ENCODE measurements at places on chromosomes 11 and 22.
A peak's percentile ranks its signal among the peaks of the same experiment; 100 is the strongest.

- DNase-seq: no peak
Observed at GRCh38 chr11:98895936-98896335, 124.8 kb upstream of the CNTN5 start.

GRCh38 chr22:31533374-31533773 lies 37.0 kb downstream of the SFI1 start:
- no peak for DNase-seq

- no peak for DNase-seq
Observed at GRCh38 chr11:17533778-17534415, 10.3 kb downstream of the USH1C start.

GRCh38 chr22:40703174-40703573 lies 23.9 kb downstream of the MCHR1 start:
- DNase-seq: no peak

DNA sequence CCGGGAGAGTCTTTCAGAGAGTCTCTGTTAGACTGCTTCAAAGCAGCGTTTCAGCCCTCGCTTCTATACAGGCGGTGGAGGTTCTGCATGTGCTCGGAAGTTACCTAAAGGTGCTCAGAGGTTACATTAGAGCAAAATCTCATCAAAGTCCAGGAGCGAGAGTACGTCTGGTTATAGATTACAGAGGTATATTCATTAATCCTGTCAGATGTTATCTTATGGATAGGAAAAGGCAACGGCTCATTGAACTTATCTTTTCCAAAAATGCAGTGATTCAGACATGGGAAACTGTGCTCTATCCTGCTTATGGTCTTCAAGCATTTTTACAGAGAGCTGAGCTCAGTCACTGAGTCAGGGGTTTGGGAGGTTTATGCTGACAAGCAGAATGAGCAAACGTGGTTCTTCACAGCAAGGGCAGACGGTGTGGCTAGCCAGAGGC lies 9.1 kb upstream of the ZBED5 start:
- no peak for DNase-seq

DNA sequence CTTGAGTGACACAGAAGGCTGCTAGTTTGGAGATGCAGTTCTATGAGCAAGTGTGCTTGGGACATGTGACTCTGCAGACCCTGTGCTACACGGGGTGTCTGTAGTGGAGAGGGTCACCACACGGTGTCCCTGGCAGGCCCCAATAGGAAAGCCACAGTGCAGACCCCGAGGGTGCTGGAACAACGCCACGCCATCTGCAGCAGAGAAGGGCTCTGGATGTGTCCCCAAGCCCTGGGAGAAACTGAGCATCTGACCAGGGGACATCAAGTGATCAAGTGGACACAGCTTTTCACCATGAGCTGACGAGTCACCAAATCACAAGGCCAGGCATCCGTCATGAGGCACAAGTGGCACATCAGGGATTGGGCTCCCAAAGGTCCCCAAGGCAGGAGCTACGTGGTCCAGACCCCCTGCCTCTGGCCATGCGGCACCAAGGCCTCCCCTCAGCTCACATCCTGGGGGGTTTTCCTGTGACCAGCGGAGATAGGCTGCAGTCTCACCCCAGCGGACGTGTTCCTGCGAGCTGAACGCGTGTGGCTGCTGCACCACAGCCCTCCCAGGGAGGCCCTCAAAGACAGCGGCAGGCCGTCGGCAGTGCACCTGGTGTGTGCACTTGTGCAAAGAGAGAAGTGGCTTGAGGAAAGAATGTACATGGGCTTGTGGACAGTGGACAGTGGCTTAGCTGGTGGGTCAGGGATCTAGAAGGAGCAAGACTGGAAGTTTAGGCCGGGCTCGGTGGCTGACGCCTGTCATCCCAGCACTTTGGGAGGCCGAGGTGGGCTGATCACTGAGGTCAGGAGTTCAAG lies 96.7 kb downstream of the RPS6KA4 start:
- no peak for DNase-seq

DNA sequence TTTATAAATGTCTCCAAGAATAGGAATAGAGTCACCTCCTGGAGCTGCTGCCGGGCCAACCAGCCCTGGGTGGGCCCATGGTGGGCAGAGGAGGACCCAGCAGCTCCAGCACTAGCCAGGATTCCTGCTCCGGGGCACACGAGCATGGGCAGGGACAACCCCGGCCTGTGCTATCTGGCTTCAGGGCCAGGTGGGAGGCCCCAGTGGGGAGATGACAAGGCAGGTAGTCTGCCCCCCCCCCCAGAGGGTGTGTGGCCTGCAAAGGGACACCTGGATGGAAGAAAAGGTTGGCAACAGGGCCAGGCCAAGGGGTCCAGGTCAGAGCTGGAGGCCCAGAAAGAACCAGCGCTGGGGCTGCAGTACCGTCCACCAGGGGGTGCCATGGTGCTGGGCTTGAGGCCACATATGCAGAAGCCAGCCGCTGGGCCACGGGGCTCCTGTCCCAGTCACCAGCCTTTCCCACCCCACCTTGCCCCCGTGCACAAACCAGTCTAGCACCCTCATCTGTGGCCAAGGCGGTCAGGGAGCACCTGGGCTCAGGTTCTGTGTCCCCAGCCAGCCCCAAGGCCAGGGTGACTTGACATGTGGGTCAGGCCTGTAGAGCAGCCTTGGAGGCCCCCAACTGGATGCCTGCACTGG lies 3.4 kb downstream of the TSPAN32 start:
- peak; percentile 87 for DNase-seq

- no peak for DNase-seq
Observed at GRCh38 chr11:108751444-108751843, 86.6 kb downstream of the DDX10 start.

DNA sequence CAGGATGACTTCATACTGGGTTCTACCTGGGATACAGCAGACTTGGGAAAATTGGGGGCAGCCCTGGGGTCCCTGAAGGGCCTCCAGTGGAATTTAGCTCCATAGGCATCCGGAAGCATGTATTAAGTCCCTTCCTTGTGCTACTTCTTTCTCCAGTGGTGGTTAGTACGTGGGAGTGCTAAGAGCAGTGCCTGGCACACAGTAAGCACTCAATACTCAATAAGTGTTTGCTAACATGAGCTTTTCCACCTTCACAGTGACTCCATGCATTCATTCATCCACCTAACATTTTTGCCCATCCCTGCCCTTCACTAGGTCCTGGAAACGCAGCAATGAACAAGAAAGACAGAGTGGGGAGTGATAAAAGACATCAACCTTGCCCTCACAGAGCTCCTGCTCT lies 120.5 kb downstream of the MN1 start:
- no peak for DNase-seq

DNA sequence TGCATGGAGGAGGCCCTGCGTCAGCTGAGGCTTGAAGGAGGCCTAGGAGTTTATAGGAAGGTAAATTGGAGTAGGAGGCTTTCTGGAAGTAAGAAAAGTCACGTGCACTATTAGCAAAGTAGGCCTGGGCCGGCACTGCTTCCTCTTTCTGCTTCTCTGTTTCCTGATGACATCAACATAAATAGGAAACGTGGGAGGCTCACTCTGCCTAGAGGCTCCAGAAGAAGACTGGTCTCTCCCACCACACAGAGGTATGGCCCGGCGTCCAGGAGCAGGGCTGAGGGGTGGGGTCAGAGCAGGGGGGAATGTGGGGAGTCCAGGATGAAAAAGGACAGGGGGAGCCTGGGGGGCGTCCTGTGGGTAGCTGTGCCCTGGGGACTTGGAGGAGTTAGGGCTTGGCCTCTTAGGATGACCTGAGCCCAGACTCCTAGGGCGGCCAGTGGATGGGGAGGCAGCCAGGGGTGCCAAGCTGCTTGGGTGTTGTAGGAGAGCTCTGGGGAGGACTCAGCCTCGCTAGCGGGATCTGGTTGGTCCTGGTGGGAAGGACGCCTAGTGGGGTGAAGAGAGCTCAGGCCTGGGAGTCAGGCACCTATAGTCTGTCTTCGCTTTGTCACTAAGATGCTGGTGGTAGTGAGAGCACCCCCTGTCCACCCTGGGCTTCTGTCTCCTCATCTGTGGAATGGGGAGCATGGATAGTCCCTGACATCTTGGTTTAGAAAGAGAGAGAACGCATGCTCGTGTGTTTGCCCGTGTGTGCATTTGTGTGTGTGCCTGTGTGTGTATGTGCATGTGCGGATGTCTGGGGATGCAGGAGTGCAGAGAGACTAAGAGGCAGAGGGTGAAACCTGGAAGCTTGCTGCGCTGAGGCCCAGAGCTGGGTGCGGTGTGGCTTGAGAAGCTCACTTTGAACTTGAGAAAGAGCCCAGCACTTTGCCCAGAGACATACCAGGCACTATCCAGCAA lies at the start of gene CSF2RB:
TSS of gene CSF2RB (plus strand) at position 202 of the 963 bp plus-strand sequence. CDS start 8,580 bp downstream, outside the sequence.
- DNase-seq: no peak

DNA sequence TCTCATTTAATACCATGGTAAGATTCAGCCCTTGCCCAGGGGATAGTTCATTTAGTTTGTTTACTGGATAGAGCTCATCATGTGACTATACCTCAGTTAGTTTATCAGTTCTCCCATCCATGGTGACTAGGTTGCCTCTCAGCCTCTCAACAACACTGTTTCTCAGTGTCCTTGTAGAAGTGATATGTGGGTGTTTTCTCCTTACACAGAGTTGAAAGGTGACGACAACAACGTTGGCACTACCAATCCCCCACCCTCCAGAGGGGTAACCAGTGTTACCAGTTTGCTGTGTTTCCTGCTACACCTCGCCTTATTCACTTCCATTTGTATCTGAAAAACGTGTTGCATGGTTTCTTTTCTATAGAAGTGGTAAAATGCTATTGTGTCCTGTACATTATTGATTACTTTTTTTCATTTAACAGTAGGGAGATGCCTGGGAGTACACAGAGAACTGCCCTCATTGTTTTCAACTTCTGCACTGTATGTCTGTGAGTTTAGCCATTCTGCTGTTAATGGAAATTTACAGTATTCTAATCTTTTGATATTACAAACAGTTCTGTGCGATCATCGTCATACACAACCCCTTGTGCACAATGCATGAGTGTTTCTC lies 11.6 kb downstream of the NEAT1 start:
- DNase-seq: peak; percentile 2

- no peak for DNase-seq
Observed at GRCh38 chr11:57318178-57318577, 6.6 kb downstream of the TNKS1BP1 start.

GRCh38 chr11:115885535-115886421 lies 381.6 kb upstream of the CADM1 start:
- no peak for DNase-seq

DNA sequence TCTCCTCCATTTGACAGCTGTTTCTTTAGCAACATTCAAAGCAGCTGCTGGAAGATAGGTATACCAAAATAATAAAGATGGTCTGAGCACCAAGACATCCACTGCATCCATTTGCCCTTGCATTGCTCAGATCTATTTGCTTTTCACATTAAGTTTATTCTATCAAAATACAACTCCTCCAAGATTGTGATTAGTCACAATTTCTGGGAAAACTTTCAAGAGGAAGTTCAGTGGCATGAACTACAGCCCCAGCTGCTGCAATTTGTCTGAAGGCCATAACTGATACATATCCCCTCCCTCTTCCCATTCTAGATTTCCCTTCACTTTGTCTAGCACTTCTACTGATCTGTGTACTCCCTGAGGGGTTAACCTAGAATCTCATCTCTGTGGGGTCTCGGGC lies 117.5 kb upstream of the CEP126 start:
- no peak for DNase-seq

- no peak for DNase-seq
Observed at GRCh38 chr11:122167100-122167499, 51.1 kb upstream of the BLID start.

GRCh38 chr22:37211866-37212173 lies 457 bp downstream of the SSTR3 start:
- no peak for DNase-seq

- no peak for DNase-seq
Observed at GRCh38 chr22:33357981-33358399, 299.8 kb upstream of the SYN3 start.

DNA sequence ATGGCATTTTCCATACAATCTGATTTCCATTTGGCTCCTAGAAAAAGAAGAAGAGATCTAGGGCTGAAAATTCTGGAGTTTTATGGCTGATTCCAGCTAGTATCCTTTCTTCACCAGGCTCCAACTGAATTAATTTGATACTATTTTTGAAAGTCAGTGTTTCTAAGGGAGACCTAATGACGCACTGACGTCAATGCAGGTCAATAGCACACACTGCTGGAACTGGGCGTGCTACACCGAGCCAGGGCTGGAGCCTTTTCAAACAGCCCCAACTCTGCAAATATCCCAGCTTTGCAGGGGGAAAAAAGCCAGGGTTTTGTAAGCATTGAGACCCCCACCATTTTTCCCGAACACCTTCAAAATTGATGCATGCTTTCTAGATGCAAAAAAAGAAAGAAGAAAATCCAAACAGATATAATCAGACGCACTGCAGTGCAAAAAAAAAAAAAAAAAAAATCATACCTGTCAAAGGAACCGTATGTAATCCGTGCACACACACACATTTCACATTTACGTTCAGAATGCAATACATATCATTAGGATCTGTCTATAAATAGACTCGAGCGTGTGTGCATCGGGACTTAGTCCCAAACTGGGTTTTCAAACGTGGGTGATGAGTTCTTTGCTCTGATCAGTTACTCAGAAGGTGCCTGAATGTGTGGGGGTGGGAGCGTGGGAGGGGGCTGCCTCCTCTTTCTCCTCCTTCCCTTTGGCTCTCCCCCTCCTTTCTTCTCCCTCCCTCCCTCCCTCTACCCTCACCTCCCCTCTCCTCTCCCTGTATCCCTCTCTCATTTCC lies 124.5 kb upstream of the HSD17B12 start:
- no peak for DNase-seq

- DNase-seq: no peak
Observed at GRCh38 chr11:76730887-76731565, 52.1 kb upstream of the TSKU start.

DNA sequence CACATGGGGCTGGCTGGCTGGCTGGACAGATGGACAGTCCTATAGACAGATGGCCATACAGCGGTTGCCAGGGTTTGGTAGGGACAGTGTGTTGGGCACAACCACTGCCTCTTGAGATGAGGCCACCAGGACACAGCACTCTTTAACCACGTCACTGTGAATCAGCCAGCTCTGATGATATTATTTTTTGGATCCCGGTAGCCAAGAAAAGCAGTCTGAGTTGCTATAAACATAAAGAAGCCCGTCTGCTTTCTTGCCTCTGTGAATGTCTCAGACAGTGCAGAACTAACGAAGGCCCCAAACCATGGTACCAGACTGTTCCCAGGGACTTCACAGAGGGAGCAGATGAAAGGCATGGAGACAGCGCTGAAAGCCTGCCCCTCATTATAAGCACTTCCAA lies 115.9 kb upstream of the CSNK2A3 start:
- peak; percentile 50 for DNase-seq

- DNase-seq: peak; percentile 42
Observed at GRCh38 chr22:40922484-40923303, 28.5 kb upstream of the RBX1 start.

DNA sequence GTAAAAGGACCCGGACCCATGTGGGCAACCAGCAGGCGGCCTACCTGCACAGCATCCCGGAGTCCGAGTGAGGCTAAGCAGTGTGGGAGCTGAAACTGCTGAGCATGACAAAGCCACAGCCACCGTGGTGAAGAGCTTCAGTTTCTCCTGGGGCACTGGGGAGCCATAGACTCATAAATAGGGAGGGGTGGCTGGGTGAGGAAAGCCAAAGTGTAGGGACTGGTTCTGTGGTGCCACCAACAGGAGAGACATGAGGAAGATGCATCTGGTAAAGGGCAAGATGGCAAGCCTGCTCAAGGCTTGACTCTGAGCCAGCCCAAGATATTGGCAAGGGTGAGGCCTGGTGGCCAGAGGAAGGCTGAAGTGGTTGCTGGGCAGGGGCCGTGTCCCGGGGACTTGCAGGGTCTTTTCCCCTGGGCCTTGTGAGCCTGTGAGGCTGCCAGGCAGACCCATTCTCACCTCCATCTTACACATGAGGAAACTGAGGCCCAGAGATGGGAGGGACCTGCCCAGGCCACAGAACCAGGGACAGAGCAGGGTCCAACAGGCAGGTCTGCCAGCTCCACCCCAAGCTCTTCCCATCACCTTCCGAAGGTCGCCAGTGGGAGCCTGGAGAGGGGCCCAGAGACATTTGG lies 30.4 kb downstream of the CYTH4 start:
- no peak for DNase-seq
